Activated naive CD4-positive, alpha-beta T cell treated with anti-CD3 and anti-CD28 coated beads for 36 hours (primary cell): ENCODE measurements at places on chromosomes 1 and 21. TPM values are rescaled to one million over a fixed set of nuclear protein-coding genes. Genes with fewer than 3 reads are reported as not detected.

DNA sequence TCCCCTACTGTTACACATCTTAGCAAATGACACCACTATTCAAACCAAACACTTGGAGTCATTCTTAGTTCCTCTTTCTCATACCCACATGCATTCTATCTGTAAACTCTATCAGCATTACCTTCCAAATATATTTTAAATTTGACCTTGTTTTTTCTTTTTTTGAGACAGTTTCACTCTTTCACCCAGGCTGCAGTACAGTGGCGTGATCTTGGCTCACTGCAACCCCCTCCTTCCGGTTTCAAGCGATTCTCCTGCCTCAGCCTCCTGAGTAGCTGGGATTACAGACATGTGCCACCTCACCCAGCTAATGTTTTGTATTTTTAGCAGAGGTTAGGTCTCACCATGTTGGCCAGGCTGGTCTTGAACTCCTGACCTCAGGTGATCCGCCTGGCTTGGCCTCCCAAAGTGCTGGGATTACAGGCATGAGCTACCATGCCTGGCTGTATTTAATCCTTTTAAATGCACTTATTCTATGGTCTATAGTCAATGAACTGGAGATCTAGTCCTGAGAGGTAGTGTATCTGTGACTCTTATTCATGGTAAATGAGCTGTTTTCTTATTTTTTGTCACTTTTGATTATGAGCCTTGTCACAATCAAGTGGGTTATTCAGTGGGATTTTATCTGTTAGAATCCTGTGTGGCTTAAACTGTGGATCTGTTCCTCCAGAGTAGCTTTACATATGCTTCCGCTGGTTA, 73.1 kb downstream of the GATAD2B start:
- no peaks in the 10 kb centered on the region for H3K27me3 ChIP-seq
- H3K4me1 ChIP-seq, result peaks cover 33% of the 10 kb centered on the region
- no peak overlapping the region for H3K4me3 ChIP-seq

- H3K27ac ChIP-seq, result no peak overlapping the region
- DNase-seq, result no peak
- H3K36me3 ChIP-seq, result no peaks in the 10 kb centered on the region
- no peaks in the 10 kb centered on the region for H3K27me3 ChIP-seq
- no peak overlapping the region for H3K4me3 ChIP-seq
Observed at GRCh38 chr1:223338811-223339746, 24.9 kb downstream of the SUSD4 start.

CYP4A22 gene
- not detected for total RNA-seq

GRCh38 chr1:80341021-80341420, 1334.5 kb upstream of the ADGRL4 start:
- H3K4me3 ChIP-seq, result no peak overlapping the region
- no peak overlapping the region for H3K27ac ChIP-seq
- DNase-seq, result no peak
- no peaks in the 10 kb centered on the region for H3K4me1 ChIP-seq

SSR2 gene
- 142 TPM for total RNA-seq

- no peak overlapping the region for H3K27ac ChIP-seq
- no peaks in the 10 kb centered on the region for H3K27me3 ChIP-seq
- H3K36me3 ChIP-seq, result no peaks in the 10 kb centered on the region
- peaks cover 5% of the 10 kb centered on the region for H3K4me1 ChIP-seq
- H3K4me3 ChIP-seq, result no peak overlapping the region
Observed at GRCh38 chr1:114234408-114235124, 80.9 kb upstream of the SYT6 start.

DNA sequence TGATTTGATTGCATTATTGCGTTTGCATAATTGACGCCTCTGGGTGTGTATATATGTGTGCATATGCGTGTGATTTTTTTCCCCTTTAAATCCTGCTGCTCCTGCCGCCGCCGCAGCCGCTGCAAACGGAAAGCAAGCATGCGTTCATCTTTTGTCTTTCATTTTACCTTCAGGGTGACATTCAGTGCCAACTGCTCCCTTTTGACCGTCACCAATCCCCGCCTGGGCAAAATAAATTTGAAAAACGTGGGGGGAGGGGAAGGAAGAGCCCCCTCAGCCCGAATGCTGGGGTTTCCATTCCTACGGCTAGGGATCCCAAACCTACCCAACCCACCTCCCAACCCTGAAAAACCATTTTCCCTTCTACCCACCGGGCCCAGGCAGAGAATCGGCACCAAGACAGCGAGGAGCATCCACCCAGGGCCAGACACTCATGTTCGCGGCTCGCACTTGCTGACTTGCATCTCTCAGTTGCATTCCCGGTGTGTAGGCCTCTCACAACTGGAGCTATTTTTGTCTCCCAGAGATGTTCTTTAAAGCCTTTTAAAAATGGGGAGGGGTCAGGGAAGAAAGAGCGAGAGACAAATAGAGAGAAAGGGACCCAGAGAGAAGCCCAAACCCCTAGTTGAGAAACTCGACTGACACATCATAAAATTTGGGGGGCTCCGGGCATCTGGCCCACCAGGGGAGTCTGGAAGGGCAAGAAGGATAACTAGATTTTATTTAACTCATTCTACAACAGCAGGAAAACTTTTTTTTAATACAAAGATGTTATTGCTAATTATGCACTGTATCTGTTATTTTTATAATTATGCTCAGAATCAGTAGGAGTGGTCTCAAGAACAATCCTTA, 367.1 kb upstream of the ESRRG start:
- no peak overlapping the region for H3K4me3 ChIP-seq
- peaks cover 45% of the 10 kb centered on the region for H3K27me3 ChIP-seq
- no peak for DNase-seq
- H3K4me1 ChIP-seq, result peaks cover 6% of the 10 kb centered on the region
- H3K27ac ChIP-seq, result no peak overlapping the region
- no peaks in the 10 kb centered on the region for H3K36me3 ChIP-seq

DNA sequence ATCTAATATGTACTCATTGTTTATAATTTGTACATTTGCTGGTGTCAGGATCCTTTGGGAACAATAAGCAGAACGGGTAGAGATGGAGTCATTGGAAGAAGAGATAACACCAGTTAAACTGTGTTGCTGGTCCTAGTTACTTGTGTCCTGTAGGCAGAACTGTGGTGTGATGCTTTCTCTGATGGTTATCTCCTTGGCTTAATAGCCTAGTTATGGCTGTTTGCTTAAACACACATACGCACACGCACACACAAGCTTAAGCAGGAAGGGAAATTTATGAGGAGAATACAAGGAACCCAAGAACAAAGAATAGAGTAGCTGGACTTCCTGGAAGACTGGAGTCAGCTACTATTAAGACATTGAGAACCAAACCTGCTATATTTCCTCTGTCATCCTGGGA, 5.7 kb upstream of the PKN2 start:
- H3K27me3 ChIP-seq, result no peaks in the 10 kb centered on the region
- no peak for DNase-seq
- H3K27ac ChIP-seq, result no peak overlapping the region

DNA sequence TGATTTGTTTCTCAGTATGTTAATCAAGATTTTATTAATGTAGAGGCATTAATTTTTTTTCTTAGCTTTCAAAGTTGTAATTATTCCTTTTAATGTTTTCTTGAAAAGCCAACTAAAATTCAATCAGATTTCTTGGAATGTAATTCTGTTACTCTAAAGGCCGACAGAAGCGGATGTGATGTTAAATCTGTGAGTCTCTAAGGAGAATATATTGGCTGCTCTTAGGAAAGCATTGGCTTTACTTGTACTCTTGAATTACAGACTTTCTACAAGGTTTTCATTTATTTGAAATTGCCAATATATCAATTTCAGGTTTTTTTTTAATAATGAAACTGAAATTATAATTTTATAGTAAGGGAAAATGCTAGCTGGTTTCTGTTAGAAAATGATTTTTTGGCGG, 29.2 kb downstream of the RRP15 start:
- H3K27me3 ChIP-seq, result no peaks in the 10 kb centered on the region
- no peak for DNase-seq
- no peak overlapping the region for H3K27ac ChIP-seq
- no peak overlapping the region for H3K4me3 ChIP-seq

LENEP gene
- 0.99 TPM for total RNA-seq

GRCh38 chr1:224238212-224238611, 55.2 kb downstream of the DEGS1 start:
- H3K27me3 ChIP-seq, result no peaks in the 10 kb centered on the region
- no peak overlapping the region for H3K4me3 ChIP-seq
- peaks cover 3% of the 10 kb centered on the region for H3K36me3 ChIP-seq

RGS7 gene
- not detected for total RNA-seq

DNA sequence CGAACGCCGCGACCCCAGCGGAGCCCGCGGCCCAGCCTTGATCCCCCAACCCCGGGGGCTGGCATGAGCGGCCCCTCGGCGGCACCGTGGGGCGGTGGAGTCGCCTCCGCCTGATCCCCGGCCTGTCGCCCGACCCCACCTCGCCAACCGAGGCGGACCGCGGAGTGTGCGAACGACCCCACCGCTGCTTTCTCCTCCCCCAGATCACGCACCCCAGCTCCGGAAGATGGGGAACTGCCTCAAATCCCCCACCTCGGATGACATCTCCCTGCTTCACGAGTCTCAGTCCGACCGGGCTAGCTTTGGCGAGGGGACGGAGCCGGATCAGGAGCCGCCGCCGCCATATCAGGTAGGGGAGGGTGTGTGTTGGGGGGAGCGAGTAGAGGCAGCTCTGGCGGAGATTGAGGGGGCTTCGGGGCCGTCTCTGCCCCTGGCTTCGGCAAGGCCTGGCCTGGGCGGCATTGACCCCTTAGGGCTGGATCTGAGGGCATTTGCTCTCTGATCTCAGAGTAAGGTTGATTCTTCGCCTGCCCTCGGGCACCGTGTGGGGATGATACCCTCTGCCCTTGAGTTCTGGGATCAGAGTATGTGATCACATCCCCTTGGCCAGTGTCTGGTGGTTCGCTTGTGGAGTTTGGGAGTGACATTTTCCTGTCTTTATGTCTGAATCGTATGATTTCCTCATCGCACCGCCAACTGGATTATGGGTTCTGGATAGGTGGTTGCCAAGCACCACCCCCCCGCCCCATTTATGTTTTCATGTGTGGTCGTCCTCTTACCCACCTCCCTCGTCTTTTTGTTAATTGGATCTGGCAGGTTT, 668 bp downstream of the RNF11 start:
- H3K27ac ChIP-seq, result no peak overlapping the region
- H3K36me3 ChIP-seq, result no peaks in the 10 kb centered on the region
- H3K27me3 ChIP-seq, result no peaks in the 10 kb centered on the region
- peaks cover 42% of the 10 kb centered on the region for H3K4me1 ChIP-seq

DNASE2B gene
- total RNA-seq, result not detected

DNA sequence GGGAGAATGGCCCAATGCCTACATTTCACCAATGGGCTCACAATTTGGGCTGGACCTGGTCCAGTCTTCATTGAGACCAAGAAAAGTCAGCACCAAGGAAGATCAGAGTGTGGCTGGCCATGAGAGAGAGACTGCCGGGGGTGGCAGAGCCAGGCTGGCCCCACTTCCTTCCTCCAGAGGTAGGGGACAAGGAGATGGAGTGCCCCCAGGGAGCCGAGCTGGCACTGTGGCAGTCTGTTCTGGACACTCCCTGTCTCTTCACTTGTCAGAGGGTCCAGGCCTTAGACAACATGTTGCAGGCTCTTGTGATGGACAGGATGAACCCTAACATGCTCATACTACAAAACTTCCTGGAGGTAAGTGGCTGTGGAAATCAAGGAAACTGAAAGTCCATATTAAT, 27.7 kb downstream of the INAVA start:
- peaks cover 2% of the 10 kb centered on the region for H3K27me3 ChIP-seq
- H3K36me3 ChIP-seq, result no peaks in the 10 kb centered on the region
- no peak overlapping the region for H3K27ac ChIP-seq
- peaks cover 2% of the 10 kb centered on the region for H3K4me1 ChIP-seq
- DNase-seq, result no peak

- DNase-seq, result no peak
- H3K27me3 ChIP-seq, result peaks cover 10% of the 10 kb centered on the region
- no peaks in the 10 kb centered on the region for H3K4me1 ChIP-seq
- no peak overlapping the region for H3K27ac ChIP-seq
- no peaks in the 10 kb centered on the region for H3K36me3 ChIP-seq
Observed at GRCh38 chr1:66022904-66023620, 230.4 kb downstream of the PDE4B start.

GRCh38 chr1:221418346-221418745, 323.5 kb downstream of the DUSP10 start:
- no peak overlapping the region for H3K27ac ChIP-seq
- DNase-seq, result no peak
- H3K36me3 ChIP-seq, result no peaks in the 10 kb centered on the region
- H3K27me3 ChIP-seq, result peaks cover 8% of the 10 kb centered on the region
- no peaks in the 10 kb centered on the region for H3K4me1 ChIP-seq

DNA sequence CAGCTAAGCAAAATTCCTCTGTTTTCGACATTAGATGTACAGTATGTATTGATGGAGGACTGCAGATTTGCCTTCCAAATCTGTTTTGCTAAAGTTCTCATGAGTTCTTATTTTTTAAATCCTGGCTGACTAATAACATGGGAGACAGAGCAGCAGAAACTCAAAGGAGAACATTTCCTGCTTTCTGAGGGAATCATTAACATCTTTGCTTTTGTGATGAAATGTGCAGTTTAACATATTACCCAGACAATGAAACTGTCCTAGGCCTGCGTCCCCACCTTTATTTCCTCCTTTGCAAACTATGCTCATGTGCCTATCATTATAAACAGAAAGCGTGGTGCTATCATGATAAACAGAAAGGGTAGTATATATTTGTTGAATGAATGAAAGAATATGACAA, 149.9 kb downstream of the ZP4 start:
- no peaks in the 10 kb centered on the region for H3K27me3 ChIP-seq
- no peaks in the 10 kb centered on the region for H3K36me3 ChIP-seq
- H3K27ac ChIP-seq, result no peak overlapping the region
- DNase-seq, result no peak
- H3K4me3 ChIP-seq, result no peak overlapping the region
- H3K4me1 ChIP-seq, result no peaks in the 10 kb centered on the region

- DNase-seq, result no peak
- H3K27me3 ChIP-seq, result no peaks in the 10 kb centered on the region
- H3K4me1 ChIP-seq, result peaks cover 16% of the 10 kb centered on the region
- H3K4me3 ChIP-seq, result no peak overlapping the region
- no peaks in the 10 kb centered on the region for H3K36me3 ChIP-seq
Observed at GRCh38 chr1:41983451-41983850, 64.7 kb upstream of the HIVEP3 start.

MAP7D1 gene
- total RNA-seq, result 106 TPM

HUNK gene
- total RNA-seq, result 0.20 TPM

ADSS2 gene
- 47.3 TPM for total RNA-seq

GRCh38 chr1:119869995-119870394, 26.3 kb downstream of the ADAM30 start:
- no peak overlapping the region for H3K27ac ChIP-seq
- peaks cover 9% of the 10 kb centered on the region for H3K27me3 ChIP-seq
- no peaks in the 10 kb centered on the region for H3K4me1 ChIP-seq
- DNase-seq, result no peak

DNA sequence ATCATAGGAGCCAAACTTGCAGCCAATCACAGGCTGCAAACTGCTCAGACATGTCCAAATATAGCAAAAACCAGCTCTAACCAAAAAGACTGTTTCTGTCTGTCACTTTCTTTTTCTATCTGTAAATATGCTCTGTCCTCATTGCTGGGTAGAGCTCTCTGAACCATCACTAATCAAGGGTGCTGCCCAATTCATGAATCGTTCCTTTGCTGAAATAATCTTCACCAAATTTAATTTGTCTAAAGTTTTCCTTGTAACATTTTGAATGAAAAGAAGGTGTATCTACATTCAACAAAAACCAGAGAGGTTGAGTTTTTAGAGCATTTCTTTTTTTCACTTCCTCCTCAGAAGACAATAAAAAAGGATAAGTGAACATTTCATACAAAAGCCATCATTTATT, 1221.7 kb upstream of the ADGRL2 start:
- no peaks in the 10 kb centered on the region for H3K27me3 ChIP-seq
- H3K4me3 ChIP-seq, result no peak overlapping the region
- H3K36me3 ChIP-seq, result no peaks in the 10 kb centered on the region
- no peak overlapping the region for H3K27ac ChIP-seq
- no peak for DNase-seq

CHTOP gene
- total RNA-seq, result 91.3 TPM

GRCh38 chr1:116751621-116752020, 2.6 kb upstream of the CD2 start:
- H3K4me1 ChIP-seq, result peaks cover 28% of the 10 kb centered on the region
- peak overlapping the region; percentile 96 for H3K27ac ChIP-seq
- no peaks in the 10 kb centered on the region for H3K27me3 ChIP-seq
- DNase-seq, result no peak

ACP6 gene
- total RNA-seq, result 16.3 TPM
